EH (cell line): ENCODE measurements at places on chromosomes 3 and 15.

GRCh38 chr3:138768946-138769345, 65.8 kb downstream of the PIK3CB start:
- DNase-seq = no peak

DNA sequence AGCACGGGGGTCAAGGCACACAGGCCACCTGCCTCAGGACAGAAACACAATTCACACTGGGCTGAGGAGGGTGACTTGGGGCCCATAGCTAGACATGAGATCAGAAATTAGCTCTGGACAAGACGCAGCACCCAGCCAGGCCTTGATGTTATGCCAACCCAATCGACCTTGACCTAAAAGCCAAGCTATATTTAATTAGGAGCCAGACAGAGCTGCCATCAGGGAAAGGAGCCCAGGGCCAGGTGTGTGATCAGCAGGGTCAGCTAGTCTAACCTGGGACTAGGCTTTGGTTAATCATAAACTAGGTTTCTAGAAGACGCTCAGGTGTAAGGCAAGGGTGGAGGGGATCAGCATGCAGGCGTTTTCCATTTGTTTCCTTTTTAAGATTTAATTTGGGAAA, 23.9 kb upstream of the SLC25A36 start:
- DNase-seq = no peak

DNA sequence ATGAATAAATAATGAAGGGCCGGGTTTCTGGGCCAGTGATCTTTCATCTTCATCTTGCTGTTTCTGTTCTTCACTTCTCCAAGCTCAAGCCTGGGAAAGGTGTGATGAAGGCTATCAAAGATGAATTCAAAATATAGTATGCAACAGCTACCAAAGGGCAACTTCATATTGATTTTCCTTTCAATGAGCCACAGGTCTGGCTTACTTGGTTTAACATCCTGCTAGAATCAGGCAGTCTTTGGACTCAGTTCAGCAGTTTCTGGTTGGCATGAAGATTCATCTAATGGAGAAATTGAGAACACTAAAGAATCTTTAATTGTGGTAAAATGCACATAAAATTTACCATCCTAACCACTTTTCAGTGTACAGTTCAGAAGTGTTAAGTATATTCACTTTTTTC, 43.3 kb downstream of the NFKBIZ start:
- DNase-seq = no peak

- peak; percentile 62 for DNase-seq
Measured at GRCh38 chr3:150765949-150766720, 3.2 kb upstream of the SIAH2 start.

GRCh38 chr3:13584427-13584891, 35.5 kb downstream of the FBLN2 start:
- no peak for DNase-seq

DNA sequence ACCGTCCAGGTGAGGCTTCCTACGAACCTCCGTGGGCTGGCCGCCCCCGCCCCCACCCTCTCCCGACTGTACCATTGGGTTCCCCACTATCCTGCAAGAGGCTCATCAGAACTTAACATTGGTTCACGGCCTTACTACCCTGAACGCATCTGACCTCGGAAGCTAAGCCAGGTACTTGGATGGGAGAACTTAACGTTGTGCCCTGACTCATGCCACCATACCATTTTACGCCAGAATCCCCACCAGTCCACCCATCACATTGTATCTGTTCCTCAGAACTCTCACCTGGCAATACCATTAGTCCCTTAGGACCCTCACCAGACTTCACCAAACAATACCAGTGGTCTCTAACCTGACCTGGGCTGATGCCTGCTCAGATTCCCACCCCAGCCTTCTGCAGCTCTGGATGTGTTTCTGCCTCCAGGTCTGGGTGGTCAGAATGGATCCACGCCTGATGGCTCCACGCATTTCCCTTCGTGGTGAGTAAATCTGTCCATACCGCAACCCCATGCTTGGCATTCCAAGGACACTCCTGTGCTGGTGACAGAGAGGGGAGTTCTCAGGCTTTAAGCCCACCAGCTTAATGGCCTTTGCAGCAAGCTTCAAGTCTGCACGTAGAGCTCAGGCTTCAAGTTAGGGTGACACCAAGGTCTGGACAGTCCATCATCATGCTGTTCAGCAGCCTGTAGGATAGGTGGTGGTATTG, 562 bp downstream of the TCTA start:
- peak; percentile 42 for DNase-seq

DNA sequence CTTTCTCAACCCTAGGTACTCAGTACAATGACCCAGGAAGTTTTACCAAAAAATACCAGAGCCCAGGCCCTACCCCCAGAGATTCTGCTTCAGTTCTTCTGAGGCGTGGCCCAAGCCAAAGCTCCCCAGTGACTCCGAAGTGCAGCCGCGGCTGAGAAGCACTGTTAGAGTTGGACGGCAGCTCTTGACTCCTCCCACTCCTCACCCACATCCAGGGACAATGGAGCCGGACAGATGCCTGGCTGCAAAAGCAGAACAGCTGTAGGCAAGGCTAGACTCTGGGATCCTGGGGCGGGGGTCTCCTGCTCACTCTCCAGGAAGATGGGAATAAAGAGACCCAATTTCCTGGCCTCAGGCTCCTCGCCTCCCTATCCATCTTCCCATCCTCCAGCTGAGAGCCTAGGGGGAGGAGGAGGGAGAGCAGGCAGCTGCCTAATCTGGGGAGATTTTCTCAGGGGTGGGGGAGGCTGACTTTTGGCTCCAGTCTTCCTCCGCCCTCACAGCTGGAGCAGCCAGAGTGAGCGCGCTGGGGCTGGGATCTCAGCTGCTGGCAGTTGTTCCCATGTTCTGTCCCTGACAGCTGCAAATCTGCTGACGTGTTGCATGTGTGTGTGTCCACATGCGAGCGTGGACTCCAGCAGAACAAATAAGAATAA, 223.8 kb downstream of the OPA1 start:
- peak; percentile 6 for DNase-seq

DNA sequence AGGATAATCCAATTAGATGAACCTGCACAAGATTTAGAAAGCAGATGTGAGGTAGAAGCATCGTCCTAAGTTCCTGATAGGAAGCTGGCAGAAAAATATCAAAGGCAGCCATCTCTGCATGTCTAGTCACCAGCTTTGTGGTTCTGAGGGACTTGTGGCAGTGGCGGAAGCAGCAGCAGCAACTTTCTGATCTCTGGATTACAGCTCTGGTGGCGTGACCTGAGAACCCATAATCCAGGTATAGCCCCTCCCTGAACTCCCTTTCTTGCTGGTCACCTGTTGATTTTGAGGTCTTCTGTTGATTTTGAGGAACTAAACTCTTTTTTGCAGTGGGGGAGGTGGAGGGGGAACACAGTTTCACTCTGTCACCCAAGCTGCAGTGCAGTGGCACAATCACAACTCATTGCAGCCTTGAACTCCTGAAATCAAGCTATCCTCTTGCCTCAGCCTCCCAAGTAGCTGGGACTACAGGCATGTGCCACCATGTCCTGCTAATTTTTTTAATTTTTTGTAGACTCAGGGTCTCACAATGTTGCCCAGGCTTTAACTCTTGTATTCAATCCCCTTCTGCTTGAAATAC, 7.9 kb downstream of the FSIP1 start:
- no peak for DNase-seq

DNA sequence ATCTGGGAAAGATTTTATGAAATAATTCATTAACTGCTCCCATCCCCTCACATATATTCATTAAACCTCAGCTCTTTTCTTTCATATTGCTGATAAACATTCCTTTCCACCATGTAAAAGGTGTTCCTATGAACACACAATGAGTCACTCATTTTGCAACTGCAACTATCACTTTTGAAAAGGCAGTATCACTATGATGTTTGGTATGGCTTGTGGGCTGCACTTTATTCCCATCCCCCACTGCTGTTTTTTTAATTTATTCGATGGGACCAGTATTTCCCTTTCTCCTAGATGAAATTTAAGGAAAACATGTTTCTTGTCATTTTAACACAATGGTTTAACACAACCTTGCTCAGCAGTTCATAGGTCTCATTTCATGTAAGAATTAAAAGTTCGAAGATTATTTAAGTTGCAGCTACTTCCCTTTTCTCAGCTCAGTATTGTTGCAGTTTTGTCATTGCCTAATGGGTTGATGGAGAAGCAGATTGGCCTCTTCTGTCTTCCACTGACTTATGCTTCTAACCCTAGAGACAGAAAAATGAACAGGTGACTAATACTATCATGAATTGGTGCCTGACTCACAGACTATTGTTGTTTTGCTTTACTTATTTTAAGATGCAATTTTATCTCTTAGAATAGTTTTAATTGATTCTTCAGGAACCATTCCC, 280.3 kb downstream of the ZPLD1 start:
- no peak for DNase-seq

DNA sequence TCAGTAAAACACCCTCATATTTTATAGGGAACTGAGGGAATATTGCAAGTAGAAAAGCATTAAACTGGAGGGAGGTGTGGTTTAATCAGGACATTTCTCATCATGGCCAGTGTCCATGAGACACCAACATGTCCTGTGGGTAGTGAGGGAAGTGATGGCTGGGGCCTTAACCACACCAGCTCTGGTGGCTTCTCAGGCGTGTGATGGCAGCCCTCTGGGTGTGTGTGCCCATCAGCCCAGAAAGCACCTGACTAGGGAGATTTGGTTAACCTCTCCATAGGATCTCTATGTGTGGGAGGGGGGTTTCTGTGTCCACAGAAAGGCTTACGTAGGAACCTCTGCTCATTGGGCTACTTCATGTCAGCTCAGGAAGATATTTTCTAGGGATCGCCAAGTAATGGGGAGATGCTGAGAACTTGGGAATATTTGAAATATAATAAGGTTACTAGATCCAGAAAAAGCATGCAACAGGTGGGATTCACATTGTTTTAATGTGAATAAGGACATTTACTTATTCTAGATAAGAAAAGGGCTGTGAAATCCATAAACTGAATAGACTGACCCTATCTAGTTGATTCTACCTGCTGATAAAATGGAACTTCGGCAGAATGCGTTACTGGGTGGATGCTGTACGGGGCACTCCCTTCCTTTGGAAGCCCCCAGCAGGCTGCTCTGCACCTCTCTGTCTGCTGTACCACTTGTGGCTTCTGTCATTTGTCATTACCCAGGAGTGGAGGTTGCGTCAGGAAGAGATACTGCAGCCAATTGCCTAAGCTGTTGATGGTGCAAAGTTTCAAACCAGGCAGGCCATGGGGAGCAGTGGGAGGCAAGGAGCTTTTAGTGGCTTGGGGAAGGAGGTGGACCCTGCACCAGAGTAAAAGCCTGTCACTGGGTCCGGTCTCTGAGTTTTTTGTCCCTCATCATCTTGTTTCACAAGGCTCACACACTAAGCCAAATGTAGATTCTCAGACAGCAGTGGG, 21.5 kb downstream of the PDHB start:
- DNase-seq = no peak

DNA sequence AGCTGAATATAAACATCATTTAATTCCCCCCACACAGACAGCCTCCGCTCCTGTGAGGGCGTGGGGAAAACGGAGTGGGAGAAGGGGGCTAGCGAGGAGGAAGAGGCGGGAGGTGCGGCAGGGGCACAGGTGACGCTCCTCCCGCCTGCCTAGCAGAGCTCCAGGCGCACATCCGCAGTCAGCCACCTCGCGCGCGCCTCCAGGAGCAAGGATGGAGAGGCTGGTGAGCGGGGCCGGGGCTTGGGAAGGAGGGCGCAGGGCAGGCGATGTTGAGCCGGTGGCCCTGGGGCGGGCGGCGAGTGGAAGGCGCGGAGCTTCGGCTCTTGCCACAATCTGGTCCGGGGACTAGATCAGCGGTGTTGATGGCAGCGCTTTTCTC, at the start of gene CD200:
Gene CD200 (plus strand): TSS at position 155 of the 379 bp plus-strand sequence. CDS start 57 bp downstream, at position 212.
- DNase-seq = peak; percentile 10

DNA sequence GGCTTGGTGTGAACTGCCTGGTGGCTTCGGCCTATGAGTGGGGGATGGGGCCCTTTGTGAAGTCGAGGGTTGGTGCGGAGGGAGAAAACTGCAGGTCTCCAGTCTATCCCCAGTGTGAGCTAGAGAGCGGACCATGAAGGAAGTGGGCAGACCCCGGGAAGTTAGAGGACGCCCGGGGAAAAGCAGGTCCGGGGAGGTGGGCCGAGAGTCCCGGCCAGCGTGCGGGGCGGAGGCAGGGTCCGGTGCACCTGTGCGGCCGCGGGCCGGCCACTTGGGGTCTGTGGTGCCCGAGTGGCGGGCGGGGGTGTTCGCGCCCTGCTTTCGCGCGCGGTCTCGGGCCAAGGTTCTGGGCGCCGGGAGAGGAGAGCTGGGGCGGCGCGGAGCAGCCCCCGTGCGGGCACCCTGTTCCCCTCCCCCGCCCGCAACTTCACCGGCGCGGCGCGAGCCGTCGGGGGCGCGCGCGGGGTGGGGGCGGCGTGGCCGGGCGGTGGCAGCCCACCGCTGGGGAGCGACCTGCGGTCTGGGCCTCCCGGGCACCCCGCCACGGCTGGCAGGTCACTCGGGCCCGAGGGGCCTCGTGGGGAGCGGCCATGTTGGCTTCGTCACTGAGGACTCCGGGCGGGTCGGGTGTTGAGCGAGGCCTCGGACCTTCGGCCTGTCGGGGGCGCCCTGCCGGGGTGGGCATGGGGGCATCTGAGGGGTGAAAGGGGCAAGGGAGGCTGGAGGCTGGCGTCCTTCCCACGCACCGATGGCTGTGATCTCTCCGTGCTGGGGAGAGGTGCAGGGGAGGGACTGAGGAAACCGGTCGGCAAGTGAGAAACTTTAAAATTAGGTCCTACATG, 4.8 kb downstream of the UBE2E1 start:
- peak; percentile 25 for DNase-seq

GRCh38 chr3:52471371-52472238, 16.2 kb downstream of the NISCH start:
- DNase-seq = peak; percentile 42

- DNase-seq = peak; percentile 29
Measured at GRCh38 chr15:62107571-62108121, 40.9 kb downstream of the C2CD4A start.

DNA sequence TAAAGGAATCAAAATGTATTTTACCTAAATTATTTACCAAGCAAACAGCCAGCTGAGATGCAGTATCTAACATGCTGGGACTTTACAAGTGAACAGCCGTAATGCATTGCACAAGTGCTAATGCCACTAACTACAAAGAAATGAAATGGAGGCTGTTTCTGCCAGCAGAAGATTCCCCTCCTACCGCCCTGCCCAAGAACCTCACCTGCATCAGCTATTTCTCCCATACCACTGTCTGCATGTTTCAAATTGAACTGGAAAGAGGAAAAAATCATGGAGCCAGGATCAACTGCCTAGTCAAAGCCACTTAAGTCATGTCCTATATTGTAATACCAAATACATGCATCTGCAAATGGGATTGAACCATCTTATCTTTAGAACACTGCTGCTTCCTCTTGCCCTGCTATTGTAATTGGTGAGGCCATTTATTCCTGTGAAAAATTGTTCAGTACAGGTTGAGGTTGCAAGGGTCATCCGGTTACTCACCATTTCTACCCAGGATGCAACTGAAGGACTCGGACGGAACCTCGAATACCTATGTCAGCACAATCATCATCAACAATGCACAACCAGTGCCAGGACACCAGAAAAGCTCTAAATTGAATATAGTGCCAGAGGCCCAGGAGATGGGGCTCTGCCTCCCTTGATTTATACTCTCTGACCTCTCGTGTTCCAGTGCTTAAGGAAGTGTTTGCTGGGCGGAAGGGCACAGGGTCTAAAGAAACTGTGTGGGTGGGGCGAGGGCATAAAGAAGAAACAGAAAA, 27.5 kb downstream of the ANXA2 start:
- peak; percentile 48 for DNase-seq

GRCh38 chr3:16515885-16516420, 2.5 kb upstream of the RFTN1 start:
- no peak for DNase-seq

GRCh38 chr15:39608185-39609139, 27.6 kb downstream of the THBS1 start:
- DNase-seq = peak; percentile 18
